ENCODE measurements at places on chromosomes 2 and 18. TPM values are rescaled to one million over a fixed set of nuclear protein-coding genes. Genes with fewer than 3 reads are reported as not detected.

RGPD3 gene
- 0.18 TPM for total RNA-seq

COL6A3 gene
- 289 TPM for total RNA-seq

UGT1A8 gene
- not detected for total RNA-seq

AGXT gene
- total RNA-seq = not detected

ACKR3 gene
- 113 TPM for total RNA-seq

LBH gene
- 105 TPM for total RNA-seq

RAPGEF4 gene
- 6.7 TPM for total RNA-seq

ATIC gene
- total RNA-seq = 40.3 TPM

STARD6 gene
- not detected for total RNA-seq

FOXI3 gene
- not detected for total RNA-seq

SGO2 gene
- total RNA-seq = 3.2 TPM

PROM2 gene
- total RNA-seq = 2.8 TPM

TMEM169 gene
- total RNA-seq = 0.72 TPM

SH3RF3 gene
- 22.8 TPM for total RNA-seq

FN1 gene
- 4,393 TPM for total RNA-seq

SLC9A4 gene
- 0.15 TPM for total RNA-seq

IL1A gene
- not detected for total RNA-seq
